Activated T-cell treated with anti-CD3 and anti-CD28 coated beads for 24 hours (primary cell): ENCODE measurements at places on chromosomes 16 and 17.

DNA sequence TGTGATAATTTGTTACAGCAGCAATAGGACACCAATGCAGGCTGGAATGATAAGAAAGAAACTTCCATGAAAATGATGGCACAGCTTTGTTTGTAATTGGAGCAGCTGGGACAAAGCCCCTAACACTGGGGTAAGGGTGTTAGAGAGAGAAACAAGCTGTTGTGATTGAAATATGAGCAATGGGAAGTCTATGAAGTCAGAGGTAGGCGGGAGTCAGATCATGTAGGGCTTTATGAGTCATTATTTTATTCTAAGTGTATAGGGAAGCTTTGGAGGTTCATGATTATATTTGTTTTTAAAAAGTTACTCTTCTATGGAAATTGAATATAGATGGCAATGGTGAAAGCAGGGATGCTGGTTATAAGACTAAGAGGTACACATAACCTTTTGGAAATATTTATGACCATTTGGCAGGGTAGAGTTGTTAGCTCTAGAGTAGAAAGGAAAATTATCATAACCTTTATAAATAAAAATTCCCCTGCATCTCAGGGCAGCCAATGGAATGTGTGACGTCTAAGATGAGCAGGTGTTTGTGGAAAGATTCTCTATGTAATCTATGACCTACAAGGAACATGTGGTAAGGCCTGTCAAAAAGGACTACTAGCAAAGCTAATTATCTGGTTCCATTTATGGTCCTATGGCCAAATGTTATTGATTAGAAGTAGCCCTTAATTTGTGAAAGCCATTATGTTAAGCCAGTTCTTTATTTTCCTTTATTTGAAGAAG, 85.6 kb downstream of the KCNJ2 start:
- DNase-seq, result no peak

DNA sequence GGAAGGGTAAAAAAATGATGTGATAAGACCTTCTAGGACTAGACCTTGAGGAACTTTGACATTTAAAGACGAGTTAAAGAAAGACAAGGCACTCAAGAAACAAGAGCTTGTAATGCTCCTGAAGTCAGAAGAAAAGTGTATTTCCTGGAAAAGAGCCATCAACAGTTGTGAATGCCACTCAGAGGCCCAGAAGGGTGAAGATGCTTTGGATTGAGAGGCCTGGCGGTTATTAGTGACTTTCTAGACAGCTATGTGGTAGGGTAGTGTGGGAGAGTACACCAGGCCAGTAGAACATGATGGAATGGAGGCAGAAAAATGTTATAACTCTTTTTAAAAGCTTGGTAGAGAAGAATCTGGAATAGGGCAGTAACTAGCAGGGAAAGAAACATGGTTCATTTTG, 34.1 kb upstream of the ANKFN1 start:
- DNase-seq, result no peak

- DNase-seq, result no peak
These were observed 3.0 kb downstream of the C16orf54 start for GRCh38 chr16:29742683-29743275.

GRCh38 chr16:75323933-75324332, 72.5 kb upstream of the BCAR1 start:
- no peak for DNase-seq

DNA sequence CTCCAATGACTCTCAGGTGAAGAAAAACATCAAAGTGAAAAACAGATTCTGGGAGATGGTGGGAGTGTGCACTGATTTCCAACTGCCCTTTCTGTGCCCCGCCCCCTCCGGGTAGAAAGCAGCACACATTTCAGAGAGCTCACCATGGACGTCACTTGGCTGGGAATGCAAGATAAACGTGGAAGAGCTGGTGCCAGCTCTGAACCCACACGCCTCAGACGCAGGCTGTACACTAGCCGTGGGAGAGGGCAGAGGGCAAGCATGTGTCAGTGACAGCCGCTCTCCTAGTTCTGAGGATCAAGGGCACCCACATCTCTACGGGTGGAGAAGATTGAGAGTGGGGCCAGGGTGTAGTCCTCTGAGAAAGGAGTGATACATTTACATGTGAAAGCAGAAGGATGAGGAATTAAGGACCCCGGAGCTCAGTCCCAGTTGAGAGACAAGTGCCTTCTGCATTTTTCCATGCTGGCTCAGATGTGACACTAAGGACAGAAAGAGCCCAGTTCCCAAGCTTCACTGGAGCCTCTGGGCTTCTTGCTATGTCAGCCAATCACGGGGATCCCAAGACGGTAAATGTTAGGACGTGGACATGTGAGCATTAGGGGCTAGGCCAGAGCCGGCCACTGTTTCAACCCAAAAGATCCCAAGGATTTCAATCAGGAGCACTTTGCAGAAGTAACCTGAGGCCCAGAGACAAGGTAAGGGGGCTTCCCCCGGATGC, 101.3 kb downstream of the ZFHX3 start:
- DNase-seq, result no peak

GRCh38 chr16:286491-287297, 3.7 kb downstream of the PDIA2 start:
- no peak for DNase-seq

DNA sequence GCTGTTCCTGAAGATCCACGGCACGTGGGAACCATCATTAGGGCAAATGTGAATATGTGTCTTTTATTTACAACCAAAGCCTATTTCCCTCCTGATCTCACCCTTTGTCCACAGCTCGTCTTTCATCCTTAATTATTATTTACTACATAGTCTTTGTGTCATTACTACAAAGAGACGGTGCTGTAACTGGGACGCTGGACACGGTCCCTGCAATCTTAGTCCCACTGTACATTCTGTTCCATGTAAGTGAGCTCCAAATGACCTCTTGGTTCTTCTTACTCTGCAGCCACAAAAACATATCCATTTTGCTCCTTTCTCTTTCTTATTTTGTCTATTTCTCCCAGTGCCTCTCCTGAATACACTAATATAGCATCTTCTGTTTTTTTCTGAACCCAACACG, 12.7 kb upstream of the KRT23 start:
- no peak for DNase-seq

GRCh38 chr17:46983782-46984181, 4.7 kb upstream of the RPRML start:
- no peak for DNase-seq
